T-helper 17 cell (primary cell): ENCODE measurements at places on chromosomes 7 and 10.
A peak's percentile ranks its signal among the peaks of the same experiment; 100 is the strongest.

GRCh38 chr10:73841526-73842285, 30.3 kb upstream of the NDST2 start:
- H3K27ac ChIP-seq, result peak overlapping the region; percentile 2
- H3K4me3 ChIP-seq, result no peak overlapping the region
- DNase-seq, result no peak
- peaks cover 7% of the 10 kb centered on the region for H3K4me1 ChIP-seq
- no peaks in the 10 kb centered on the region for H3K27me3 ChIP-seq

GRCh38 chr10:102752934-102753664, 9.4 kb downstream of the WBP1L start:
- DNase-seq, result no peak
- H3K36me3 ChIP-seq, result peaks cover 2% of the 10 kb centered on the region
- peaks cover 40% of the 10 kb centered on the region for H3K4me1 ChIP-seq
- H3K4me3 ChIP-seq, result peak overlapping the region; percentile 71

- no peak overlapping the region for H3K27ac ChIP-seq
- no peaks in the 10 kb centered on the region for H3K36me3 ChIP-seq
- no peak for DNase-seq
- no peaks in the 10 kb centered on the region for H3K27me3 ChIP-seq
These were observed 138.4 kb upstream of the TNS3 start for GRCh38 chr7:47720141-47720906.

GRCh38 chr10:78267598-78267997, 233.9 kb downstream of the RPS24 start:
- no peak overlapping the region for H3K4me3 ChIP-seq
- no peaks in the 10 kb centered on the region for H3K4me1 ChIP-seq
- H3K27ac ChIP-seq, result no peak overlapping the region
- no peak for DNase-seq

DNA sequence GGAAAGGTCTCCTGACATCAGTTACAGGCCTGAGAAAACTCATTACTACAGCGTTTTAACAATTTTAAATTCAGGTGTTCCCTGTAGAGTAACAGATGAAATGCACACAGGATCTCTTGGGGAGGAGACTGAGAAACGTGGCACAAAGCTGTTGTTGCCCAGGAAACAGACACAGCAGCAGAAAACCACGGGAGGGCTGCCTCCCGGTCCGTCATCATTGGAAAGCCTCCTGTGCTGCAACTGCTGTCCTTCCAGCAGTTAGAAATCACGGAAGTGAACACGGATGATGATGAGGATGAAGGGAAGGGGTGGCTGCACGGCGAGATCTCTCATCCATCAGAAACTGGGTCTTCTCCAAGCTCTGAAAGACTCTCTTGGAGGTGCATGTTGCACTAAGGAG, 94.6 kb upstream of the RNF32 start:
- H3K4me3 ChIP-seq, result no peak overlapping the region
- H3K36me3 ChIP-seq, result peaks cover 3% of the 10 kb centered on the region
- H3K27me3 ChIP-seq, result peaks cover 6% of the 10 kb centered on the region
- peaks cover 2% of the 10 kb centered on the region for H3K4me1 ChIP-seq

- H3K27ac ChIP-seq, result no peak overlapping the region
- no peaks in the 10 kb centered on the region for H3K36me3 ChIP-seq
- no peak overlapping the region for H3K4me3 ChIP-seq
- DNase-seq, result no peak
These were observed 110.1 kb upstream of the RAB18 start for GRCh38 chr10:27393961-27394360.

GRCh38 chr7:120108376-120108775, 164.6 kb upstream of the KCND2 start:
- DNase-seq, result no peak
- no peak overlapping the region for H3K27ac ChIP-seq
- H3K4me1 ChIP-seq, result no peaks in the 10 kb centered on the region
- no peak overlapping the region for H3K4me3 ChIP-seq

GRCh38 chr7:101172005-101172853, 6.9 kb upstream of the VGF start:
- no peak for DNase-seq
- peaks cover 18% of the 10 kb centered on the region for H3K36me3 ChIP-seq
- peaks cover 47% of the 10 kb centered on the region for H3K4me1 ChIP-seq
- no peak overlapping the region for H3K27ac ChIP-seq
- peaks cover 88% of the 10 kb centered on the region for H3K27me3 ChIP-seq

DNA sequence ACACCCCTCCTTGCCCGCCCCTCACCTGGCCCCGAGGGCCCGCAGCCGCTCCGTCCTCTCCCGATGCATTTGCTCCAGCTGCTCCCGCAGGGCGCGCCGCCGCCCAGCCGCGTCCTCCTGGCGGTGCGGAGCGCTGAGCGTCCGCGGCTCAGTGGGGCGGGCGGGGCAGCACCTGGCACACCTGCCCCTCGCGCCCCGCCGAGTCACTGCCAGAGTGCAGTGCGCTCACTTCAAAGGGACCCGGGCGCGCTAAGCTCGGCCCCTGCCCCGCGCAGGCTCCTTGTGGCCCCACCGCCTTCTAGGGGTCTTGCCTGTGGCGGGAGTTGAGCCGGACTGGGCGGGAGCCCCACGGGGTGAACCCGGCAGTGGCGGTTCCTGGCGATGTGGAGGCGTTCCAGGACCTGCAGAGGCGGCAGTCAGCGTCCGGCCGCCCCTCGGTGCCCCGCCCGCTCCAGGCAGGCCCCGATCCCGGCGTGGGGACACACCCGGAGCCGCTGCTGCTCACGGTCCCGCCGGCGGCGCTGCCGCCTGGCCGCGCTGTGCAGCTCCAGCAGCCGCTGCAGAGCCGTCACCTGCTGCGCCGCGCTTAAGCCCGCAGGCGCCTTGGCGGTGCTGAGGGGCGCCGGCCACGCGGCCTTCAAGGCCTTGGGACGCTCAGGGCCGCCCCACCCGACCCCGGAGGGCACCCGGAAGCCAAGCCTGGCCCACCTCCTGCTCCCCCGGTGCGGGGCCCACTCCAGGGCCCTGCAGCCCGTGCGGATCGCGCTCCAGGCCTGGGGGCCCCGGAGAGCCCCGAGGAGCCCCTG, 6.7 kb downstream of the ATP6V1F start:
- DNase-seq, result peak; percentile 35
- H3K4me3 ChIP-seq, result peak overlapping the region; percentile 73
- peaks cover 3% of the 10 kb centered on the region for H3K36me3 ChIP-seq
- no peak overlapping the region for H3K27ac ChIP-seq
- H3K27me3 ChIP-seq, result no peaks in the 10 kb centered on the region

DNA sequence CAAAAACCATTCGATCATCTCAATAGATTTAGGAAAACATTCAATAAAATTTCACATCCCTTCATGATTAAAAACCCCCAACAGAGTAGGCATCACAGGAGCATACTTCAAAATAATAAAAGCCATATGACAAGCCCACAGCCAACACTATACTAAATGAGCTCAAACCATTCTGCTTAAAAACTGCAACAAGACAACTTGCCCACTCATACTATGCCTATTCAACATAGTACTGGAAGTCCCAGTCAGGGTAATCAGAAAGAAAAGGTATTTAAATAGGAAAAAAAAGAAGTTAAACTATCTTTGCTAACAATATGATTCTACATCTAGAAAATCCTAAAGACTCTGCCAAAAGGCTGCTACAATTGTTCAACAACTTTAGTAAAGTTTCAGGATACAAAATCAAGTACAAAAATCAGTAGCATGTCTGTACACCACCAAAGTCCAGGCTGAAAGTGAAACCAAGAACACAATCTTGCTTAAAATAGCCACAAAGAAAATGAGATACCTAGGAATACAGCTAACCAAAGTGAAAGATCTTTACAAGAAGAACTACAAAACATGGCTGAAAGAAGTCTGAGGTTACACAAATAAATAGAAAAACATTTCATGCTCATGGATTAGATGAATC, 882.6 kb downstream of the GRM8 start:
- DNase-seq, result no peak
- H3K36me3 ChIP-seq, result no peaks in the 10 kb centered on the region
- no peaks in the 10 kb centered on the region for H3K4me1 ChIP-seq
- no peaks in the 10 kb centered on the region for H3K27me3 ChIP-seq

- no peak for DNase-seq
- H3K4me3 ChIP-seq, result no peak overlapping the region
- peaks cover 4% of the 10 kb centered on the region for H3K4me1 ChIP-seq
- peaks cover 32% of the 10 kb centered on the region for H3K27me3 ChIP-seq
- H3K27ac ChIP-seq, result no peak overlapping the region
These were observed 41.1 kb upstream of the VWDE start for GRCh38 chr7:12444785-12445184.

DNA sequence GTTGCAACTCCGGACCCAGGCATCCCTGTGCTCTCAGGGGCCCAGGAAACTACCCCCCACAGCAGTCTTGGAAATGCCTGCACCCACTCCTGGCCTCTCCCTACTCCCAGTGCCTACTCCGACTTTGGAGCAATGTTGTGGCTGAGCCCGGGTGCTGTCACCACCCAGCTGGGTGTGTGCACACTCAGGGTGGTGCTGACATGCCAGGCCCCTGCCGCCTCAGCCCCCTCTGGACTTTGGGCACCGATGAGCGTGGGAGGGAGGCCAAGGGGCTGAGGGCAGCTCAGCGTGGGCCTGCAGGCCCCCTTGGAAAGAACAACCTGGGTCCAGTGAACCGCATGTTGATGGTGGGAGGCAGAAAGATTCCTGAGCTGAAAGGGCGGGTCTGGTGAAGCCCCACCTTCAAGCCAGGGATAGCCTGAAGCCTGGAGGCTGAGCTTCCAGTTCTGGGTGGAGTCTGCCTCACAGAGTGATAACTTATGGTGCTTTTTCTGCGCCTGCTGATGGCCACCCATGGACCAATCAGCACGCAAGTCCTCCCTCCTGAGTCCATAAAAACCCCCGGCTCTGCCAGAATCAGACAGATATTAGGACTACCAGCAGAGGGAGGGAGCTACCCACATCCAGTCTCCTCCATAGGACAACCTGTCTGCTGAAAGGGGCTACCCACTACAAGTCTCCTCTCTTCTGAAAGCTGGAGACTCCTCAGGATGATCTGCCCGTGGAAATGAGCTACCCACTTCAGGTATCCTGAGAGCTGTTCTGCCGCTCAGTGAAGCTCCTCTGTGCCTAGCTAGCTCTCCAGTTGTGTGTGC, 380.4 kb upstream of the SORCS1 start:
- no peaks in the 10 kb centered on the region for H3K4me1 ChIP-seq
- no peaks in the 10 kb centered on the region for H3K27me3 ChIP-seq
- H3K27ac ChIP-seq, result no peak overlapping the region
- DNase-seq, result no peak
- H3K4me3 ChIP-seq, result no peak overlapping the region

DNA sequence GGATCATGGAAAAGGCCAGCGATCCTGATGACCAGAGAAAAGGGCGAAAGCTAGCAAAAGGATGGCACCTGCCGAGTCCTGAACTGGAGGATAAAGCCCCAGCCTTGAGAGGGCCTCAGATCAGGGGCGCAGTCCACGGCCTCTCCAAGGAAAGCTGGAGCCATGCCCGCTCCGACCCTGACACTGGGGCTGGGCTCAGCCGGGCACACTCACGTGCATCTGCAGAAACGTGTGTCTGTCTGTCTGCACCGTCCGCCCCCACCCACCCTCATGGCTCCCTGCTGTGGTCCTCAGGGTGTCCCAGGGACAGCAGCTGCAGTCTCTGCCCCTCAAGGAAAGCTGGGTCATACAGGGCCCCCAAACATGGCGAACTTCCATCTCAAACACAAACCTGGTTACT, 200.5 kb downstream of the TCERG1L start:
- no peak overlapping the region for H3K27ac ChIP-seq
- no peaks in the 10 kb centered on the region for H3K27me3 ChIP-seq
- H3K36me3 ChIP-seq, result no peaks in the 10 kb centered on the region
- no peak for DNase-seq
- no peak overlapping the region for H3K4me3 ChIP-seq

GRCh38 chr7:30787486-30787885, 16.3 kb downstream of the MINDY4 start:
- H3K27ac ChIP-seq, result no peak overlapping the region
- no peak overlapping the region for H3K4me3 ChIP-seq
- no peak for DNase-seq
- H3K4me1 ChIP-seq, result peaks cover 2% of the 10 kb centered on the region

GRCh38 chr10:24825551-24825950, 101.9 kb upstream of the ARHGAP21 start:
- H3K4me1 ChIP-seq, result peaks cover 10% of the 10 kb centered on the region
- H3K27me3 ChIP-seq, result no peaks in the 10 kb centered on the region
- DNase-seq, result no peak
- no peaks in the 10 kb centered on the region for H3K36me3 ChIP-seq
- H3K27ac ChIP-seq, result peak overlapping the region; percentile 85

- H3K4me1 ChIP-seq, result peaks cover 52% of the 10 kb centered on the region
- H3K27me3 ChIP-seq, result peaks cover 4% of the 10 kb centered on the region
- peaks cover 15% of the 10 kb centered on the region for H3K36me3 ChIP-seq
- H3K4me3 ChIP-seq, result peak within 1 kb of the TSS; percentile 97
- peak within 1 kb of the TSS; percentile 99 for H3K27ac ChIP-seq
- peak; percentile 82 for DNase-seq
These were observed at the start of gene CBX3 for GRCh38 chr7:26201247-26202018. Gene CBX3 (plus strand): TSS chr7:26201745. CDS start chr7:26202999, 1,254 bp downstream.
